ENCODE measurements at places on chromosomes 1 and 21. TPM values are rescaled to one million over a fixed set of nuclear protein-coding genes. Genes with fewer than 3 reads are reported as not detected.

Gene FCRL5
- 0.13 TPM for polyA plus RNA-seq

Gene AVPR1B
- polyA plus RNA-seq = 0.90 TPM

Gene NID1
- polyA plus RNA-seq = 183 TPM

Gene PTPRC
- polyA plus RNA-seq = 4.3 TPM

Gene CGN
- 44.1 TPM for polyA plus RNA-seq

Gene PDZK1IP1
- polyA plus RNA-seq = 53.1 TPM

Gene SERPINC1
- not detected for polyA plus RNA-seq

Gene ALG14
- polyA plus RNA-seq = 16.3 TPM

Gene HOOK1
- 66.4 TPM for polyA plus RNA-seq

Gene CDK18
- polyA plus RNA-seq = 35.6 TPM

GRCh38 chr1:39159224-39160036, 45.1 kb upstream of the MACF1 start:
- DNase-seq = no peak

DNA sequence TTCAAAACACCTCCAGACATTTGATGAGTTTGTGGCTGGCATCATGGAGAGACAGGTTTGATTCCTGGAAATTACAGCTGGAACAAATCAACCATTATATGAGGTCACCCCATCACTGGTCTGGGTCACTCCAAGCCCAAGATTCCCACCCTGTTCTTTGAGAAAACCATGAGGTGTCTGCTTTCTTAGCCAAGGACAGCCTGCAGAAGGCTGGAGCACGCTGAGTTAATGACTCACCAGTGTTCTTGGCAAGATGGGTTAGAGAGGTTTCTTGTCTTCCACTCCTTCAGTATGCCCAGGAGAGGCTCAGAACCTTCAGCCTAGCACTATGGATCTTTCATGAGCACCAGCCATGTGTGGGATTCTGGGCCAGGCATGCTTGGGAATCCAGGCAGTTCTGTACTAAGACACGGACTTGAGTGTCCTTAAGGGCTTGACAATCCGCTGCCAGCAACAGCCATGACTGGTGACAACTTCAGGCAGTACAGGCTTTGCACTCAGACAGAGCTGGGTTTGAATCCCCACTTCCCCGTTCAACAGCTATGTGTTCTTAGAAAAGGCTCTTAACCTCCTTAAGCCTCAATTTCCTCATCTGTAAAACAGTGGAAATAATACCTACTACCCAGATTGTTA, 43.9 kb downstream of the GRHL3 start:
- no peak for DNase-seq

DNA sequence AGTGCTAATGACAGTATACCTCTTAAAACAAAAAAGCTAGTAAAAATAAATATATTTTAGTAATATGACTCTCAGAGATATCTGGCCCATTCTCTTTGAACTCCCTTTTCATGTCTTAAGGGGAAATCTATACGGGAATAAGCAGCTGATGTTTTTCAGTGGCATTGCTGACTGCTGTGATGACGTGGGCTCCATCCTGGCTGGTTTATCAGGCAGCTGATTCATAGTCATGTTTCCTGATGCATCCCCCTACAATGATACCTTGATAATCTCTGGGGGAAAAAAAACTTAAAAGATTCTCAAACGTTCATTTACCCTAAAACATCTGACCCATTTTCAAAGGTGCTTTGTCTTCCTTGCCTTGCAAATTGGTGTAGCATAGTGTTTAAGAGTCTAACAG, 53.8 kb downstream of the ABCA4 start:
- no peak for DNase-seq

DNA sequence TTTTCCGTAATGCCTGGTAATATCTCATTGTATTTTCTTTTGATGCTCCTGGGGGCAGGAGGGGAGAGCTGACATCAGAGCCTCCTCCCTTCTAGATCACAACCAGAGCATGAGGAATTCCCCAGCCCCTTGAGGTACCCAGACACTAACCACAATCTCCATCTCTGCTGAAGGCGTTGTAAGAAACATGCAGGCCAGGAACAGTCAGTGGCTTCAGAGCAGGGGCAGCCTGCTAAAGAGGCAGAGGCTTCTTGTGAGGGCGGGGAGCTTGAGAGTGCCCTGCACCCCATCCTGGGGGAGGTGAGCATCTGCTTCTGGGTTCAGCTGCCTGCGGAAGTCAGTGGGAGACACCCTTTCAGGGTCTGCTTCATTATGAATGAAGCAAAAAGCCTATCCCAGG, 19.0 kb downstream of the MAPKAPK2 start:
- no peak for DNase-seq

DNA sequence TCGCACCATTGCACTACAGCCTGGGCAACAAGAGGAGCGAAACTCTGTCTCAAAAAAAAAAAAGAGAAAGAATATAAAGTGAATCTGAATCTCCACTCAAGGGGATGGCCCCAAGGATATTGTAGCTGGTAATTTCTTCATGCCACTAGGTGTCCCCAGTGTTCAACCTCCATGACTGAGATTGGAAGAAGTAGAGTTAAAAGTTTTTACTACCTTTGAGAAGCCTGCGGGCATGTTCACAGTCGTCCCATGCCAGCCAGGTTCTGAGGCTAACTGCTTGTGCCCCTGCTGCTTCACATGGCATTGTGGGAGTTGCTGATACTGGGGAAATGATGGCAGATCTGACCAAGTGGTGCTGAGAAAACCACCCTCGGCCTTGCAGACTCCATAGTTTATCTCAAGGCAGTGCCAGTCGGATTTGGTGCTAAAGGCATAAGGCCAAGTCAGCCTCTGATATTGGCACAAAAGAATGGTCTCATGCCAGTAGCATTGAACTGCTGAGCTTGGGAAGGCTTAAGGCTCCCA, 10.8 kb upstream of the SHISA4 start:
- peak; percentile 67 for DNase-seq

GRCh38 chr21:29429218-29429617, 130.5 kb downstream of the BACH1 start:
- no peak for DNase-seq

DNA sequence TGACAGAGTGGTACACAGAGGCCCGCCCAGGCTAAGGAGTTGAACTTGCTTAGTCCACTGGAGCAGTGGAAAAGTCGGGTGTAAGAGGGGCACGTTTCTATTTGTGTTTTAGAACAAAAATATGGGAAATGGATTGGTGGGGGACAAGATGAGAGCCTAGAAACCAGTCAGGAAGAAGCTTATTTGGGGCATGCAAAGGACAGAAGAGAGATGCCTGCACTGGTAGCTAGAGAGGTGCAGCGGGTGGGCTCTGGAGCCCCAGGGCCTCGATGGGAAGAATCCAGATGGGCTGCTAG, 1.2 kb upstream of the LIN9 start:
- DNase-seq = no peak

GRCh38 chr1:53896635-53897229, 2.7 kb downstream of the DIO1 start:
- no peak for DNase-seq

DNA sequence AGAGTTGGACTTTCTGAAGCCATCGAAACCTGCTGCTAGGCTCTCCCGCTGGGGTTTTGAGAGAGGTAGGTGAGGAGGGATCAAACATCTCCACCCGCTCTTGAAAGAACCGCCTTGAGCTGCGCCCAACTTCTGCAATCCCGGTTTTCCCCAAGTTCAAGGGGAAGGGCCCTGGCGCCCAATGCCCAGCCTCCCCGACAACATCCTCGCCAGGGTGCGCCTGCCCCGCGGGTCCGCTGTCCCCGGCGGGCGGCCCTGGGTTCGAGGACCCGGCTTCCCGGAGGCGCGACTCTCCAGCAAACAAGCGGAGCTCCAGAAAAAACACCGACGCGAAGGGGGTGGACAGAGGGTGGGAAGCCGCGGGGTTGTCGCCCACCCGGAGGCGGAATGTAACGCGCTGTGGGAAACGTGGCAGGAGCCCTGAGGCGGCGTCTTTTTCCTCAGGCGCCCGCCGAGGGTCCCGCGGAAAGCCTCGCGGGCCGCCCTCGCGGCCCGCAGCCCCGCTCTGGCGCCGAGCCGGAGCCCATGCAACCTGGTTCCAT, 607 bp downstream of the BTG3 start:
- peak; percentile 40 for DNase-seq

- DNase-seq = no peak
Measured at GRCh38 chr21:27320868-27321267, 354.0 kb upstream of the ADAMTS5 start.

- no peak for DNase-seq
Measured at GRCh38 chr1:187336441-187337168, 507.9 kb downstream of the PLA2G4A start.

DNA sequence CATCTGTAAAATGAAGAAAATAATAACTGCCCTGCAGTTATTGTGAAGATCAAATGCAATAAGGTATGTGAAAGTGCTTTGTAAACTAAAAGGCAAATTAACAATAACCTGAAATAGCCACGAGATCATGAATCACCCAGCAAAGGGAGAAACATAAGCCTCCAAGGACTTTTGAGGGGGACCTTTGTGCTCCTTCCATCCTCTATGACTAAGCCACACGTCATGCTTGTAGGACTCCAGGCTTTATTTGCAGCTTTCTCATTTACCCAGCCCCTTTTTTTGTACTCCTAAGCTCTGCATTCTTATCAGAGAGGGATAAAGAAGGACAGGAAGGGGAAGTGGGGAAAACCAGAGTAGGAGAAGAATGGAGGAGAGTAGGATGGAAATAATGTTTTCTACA, 115.1 kb downstream of the PROX1 start:
- DNase-seq = no peak

- DNase-seq = no peak
Measured at GRCh38 chr21:21750124-21750825, 752.1 kb downstream of the NCAM2 start.

DNA sequence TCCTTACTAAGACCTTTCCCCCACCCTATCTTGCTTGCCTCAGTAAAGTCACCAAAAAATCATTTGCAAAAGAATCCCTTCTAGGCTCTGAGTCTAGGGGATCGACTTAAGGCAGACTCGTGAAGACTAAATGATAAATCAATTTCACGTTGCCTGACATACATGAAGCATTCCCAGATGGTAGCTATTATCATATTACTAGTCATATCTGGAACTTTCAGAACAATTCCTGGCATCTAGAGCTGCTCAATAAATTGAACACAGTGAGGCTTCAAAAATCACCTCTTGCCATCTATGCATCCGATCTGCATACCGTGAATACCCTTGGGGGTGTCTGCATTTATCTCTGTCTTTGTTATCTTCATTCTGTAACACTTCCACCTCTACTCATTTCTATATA, 49.6 kb upstream of the DAB1 start:
- no peak for DNase-seq

GRCh38 chr21:36627242-36627641, 71.7 kb upstream of the SIM2 start:
- no peak for DNase-seq

GRCh38 chr1:39214714-39214997, 10.2 kb downstream of the MACF1 start:
- DNase-seq = no peak

GRCh38 chr21:29235714-29236197, 63.0 kb upstream of the BACH1 start:
- no peak for DNase-seq

DNA sequence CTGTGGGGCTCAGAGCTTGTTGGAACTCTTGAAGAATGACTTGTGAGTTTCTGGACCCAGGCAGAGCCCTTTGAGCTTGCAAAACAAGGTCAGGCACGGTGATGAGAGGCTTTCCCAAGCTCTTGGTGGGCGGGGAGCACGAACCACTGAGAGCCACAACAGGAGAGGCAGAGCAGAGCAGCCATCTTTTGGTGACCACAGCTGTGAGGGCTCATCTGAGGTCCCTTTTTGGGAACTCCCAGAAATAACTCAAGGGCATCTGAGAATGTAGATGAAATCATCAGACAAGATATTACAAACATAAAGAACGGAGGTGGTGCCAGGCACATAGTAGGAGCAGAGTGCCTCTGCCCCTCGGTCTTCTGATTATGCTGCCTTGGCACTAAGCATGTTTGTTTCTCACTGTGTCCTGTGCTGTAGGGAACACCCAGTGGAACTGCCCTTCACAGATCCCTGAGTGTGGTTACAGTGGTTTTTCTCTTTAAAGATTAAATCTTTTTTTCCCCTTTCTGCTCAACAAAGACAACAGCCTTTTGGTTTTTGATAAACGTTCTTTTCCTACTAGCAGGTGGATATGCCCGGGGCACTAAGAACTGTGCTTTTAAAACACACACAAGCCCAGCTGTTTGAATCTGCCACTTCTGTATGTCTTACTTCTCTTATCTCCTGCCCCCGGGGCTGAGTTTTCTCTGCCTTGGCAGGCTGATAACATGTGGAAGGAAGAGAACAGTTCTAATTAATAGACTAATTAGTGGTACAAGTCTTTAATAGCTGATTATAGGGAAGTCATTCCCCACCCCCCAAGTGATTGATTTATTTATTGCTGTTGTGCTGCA, 37.7 kb downstream of the CD34 start:
- no peak for DNase-seq

GRCh38 chr1:25090707-25091422, 141.4 kb downstream of the SYF2 start:
- DNase-seq = no peak

GRCh38 chr1:94863919-94864318, 43.8 kb downstream of the SLC44A3 start:
- peak; percentile 73 for DNase-seq

- no peak for DNase-seq
Measured at GRCh38 chr1:246164764-246165163, 342.3 kb downstream of the SMYD3 start.

- no peak for DNase-seq
Measured at GRCh38 chr1:53250325-53250724, 12.0 kb upstream of the MAGOH start.

Measured in renal pelvis (tissue), 12 donors.